ENCODE measurements at places on chromosomes 1 and 21. TPM values are rescaled to one million over a fixed set of nuclear protein-coding genes. Genes with fewer than 3 reads are reported as not detected.

CRYBG2 gene
- total RNA-seq, result 1.6 TPM

CAPN9 gene
- not detected for total RNA-seq

RNF223 gene
- total RNA-seq, result 0.22 TPM

CA6 gene
- total RNA-seq, result not detected

BTF3L4 gene
- 29.0 TPM for total RNA-seq

HRNR gene
- total RNA-seq, result 0.01 TPM

PLCH2 gene
- total RNA-seq, result 0.40 TPM

ACTL8 gene
- 1.7 TPM for total RNA-seq

TMEM82 gene
- total RNA-seq, result not detected

ACTA1 gene
- total RNA-seq, result not detected

METTL18 gene
- total RNA-seq, result 5.0 TPM

MNDA gene
- total RNA-seq, result not detected

COL8A2 gene
- 0.10 TPM for total RNA-seq

AHDC1 gene
- total RNA-seq, result 19.1 TPM

SPOCD1 gene
- 3.8 TPM for total RNA-seq

B3GALT5 gene
- total RNA-seq, result 0.18 TPM

PRDM16 gene
- 0.18 TPM for total RNA-seq

SAMD13 gene
- 0.52 TPM for total RNA-seq

RUNX1 gene
- total RNA-seq, result 9.4 TPM

ERI3 gene
- total RNA-seq, result 47.9 TPM

ACOT11 gene
- 2.5 TPM for total RNA-seq

COL24A1 gene
- 0.05 TPM for total RNA-seq

MAB21L3 gene
- total RNA-seq, result not detected

IKBKE gene
- total RNA-seq, result 5.1 TPM

PEX11B gene
- total RNA-seq, result 38.2 TPM

NLRP3 gene
- total RNA-seq, result 0.02 TPM

Data from A549 treated with AZD2906 at 1 μM for 4 hours (cell line).